ENCODE measurements at places on chromosomes 13 and 19.
A peak's percentile ranks its signal among the peaks of the same experiment; 100 is the strongest.

DNA sequence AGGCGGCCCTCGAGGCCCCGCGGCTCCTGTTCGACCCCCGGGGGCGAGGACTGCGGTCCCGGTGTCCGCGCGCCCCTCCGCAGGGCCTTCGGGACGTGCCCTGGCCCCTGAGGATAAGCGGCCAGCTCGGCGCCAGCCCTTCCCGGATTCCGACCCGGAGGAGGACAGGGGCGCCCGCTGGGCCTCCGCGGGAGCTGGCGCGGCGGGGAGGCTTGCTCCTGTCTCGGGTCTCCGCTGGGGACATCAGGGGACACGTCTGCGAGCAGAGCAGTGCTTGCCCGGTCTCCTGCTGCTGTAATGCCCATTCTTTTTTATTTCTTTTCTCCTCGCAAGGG lies 829 bp downstream of the B3GLCT start:
- DNase-seq = peak; percentile 41

DNA sequence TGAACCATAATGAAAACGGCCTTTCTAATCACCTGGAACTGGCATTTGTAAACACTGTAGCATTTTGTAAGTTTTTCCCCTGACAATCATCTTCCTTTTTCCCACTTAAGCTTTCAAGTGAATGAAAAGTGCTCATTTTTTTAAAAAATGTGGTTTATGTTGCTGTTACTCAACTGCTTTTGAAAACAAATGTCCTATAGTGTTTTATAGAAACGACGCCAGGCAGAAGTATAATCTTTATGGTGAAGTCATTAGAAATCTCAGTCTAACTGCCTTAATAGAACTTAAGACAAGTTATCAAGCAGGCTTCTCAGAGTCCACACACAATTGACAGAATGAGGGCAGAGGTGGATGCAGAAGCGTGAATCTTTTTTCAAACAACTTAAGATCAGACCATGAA lies 442.3 kb downstream of the KLF12 start:
- no peak for DNase-seq

DNA sequence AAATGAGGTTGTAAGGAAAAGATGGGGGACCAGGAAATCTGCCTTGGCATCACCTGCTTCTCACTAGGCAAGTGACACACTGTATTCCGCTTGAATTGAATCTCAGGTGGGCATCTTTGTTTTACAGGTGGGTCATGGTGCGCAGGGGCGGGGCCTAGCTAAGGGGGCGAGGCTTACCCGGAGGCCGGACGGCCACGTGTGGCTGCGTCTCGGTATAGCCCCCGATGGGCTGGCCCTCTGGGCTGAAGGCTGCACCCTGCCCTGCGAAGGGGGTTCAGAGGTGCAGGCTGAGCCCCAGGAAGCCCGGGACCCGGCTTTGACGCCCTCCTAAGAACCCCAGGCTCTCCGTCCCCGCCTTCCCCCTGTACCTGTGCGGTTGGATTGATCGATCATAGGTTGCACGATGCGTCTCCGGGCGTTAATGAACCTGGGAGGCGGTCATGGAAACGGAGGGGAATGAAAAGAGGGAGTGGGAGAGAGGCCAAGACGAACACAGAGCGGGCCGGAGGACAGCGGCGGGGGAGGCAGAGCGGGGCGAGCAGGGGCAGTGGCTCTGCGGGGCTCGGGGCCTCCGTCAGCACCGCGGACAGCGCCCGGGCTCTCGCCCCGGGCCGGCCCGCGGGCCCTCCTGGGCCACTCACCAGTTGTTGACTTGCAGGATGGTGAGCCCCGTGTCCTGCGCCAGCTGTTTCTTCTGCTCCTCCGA lies 12.5 kb downstream of the MEIS3 start:
- DNase-seq = no peak

DNA sequence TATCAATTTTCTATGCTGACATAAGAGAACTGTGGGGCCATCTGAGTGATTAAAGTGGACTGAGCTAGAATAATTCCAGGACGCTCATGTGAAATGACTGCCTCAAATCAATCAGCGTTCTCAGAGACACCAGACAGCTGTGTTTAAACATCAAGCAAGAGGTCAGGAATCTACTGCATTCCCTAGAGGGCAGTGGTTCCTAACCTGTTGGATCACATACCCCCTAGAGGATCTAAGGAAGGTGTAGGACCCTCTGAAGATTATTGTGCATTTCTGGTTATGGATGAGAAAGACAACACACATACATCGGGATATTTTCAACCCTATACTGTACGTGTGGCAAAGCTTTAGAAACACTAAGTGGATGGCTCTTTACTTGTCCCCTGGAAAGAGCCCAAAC lies 51.8 kb upstream of the FREM2 start:
- no peak for DNase-seq

DNA sequence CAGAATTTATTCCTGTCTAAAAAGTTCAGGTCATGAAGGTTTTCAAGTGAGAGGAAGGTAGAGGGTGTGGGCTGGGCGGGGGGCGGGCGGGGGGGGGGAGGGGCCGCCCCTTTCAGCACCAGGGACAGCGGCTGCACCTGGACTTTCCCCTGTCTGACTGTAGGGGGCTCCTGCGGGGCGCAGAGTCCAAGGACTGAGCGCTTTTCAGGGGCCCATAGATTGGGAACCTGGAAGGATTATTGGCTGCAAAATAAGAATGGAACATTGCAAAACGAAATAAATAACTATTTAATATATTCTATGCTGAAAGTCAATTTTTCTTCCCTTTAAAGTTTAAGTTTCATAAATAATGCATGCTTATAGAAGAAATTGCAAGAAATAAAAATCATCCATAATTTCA lies 8.9 kb upstream of the CYP4F3 start:
- no peak for DNase-seq

- no peak for DNase-seq
Observed at GRCh38 chr13:20337884-20338551, 105.9 kb upstream of the GJB6 start.

DNA sequence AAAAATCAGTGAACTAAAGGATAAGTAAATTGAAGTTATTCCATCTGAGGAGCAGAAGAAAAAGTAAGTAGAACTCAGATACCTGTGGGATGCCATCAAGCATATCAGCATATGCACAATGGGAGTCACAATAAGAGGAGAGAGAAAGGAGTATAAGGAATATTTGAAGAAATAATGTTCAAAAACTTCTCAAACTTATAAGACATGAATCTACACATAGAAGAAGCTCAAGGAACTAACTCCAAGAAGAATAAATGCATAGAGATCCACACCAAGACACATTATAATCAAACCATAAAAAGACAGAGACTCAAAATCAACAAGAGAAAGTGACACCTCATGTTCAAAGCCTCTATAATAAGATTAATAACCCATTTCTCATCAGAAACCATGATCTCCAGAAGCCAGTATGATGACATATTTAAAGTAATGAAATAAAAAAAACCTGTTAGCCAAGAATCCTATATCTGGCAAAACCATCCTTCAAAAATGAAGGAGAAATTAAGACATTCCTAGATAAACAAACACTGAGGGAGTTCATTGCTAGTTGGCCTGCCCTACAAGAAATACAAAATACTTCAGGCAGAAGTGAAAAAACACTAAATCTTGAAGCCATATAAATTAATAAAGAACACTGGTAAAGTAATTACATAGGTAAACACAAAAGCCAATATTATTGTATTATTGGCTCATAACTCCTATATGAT lies 3.8 kb upstream of the ZNF233 start:
- no peak for DNase-seq

DNA sequence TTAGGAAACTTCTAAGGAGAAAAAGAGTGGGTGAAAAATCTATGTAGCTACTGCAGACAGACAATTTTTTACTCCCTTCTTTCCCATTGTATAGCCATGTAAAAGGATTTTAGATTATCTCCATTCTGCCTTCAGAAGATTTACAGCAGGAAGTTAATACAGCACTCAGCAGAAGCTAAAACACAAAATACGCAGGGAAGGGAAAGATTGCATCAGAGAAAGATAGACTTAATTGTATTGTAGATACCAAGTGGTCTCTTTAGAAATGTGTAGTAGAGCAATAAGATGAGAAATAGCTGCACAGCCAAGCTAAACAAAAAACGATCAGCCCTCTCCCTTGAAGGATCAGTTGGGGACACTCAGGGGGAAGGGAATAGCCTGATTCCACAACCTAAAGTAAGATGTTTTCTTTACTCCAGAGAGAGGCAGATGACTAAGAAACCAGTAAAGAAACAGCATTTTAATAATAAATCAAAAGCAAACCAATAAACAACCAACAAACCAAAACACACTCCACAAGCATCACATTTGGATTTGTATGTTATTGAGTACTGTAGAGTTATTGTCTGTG lies 236.7 kb upstream of the SLITRK1 start:
- DNase-seq = no peak

GRCh38 chr13:76245211-76245610 lies 609.1 kb downstream of the LMO7 start:
- no peak for DNase-seq

GRCh38 chr13:33323801-33324510 lies 38.4 kb upstream of the STARD13 start:
- peak; percentile 37 for DNase-seq

GRCh38 chr19:14363183-14364097 lies 17.8 kb upstream of the ADGRE5 start:
- DNase-seq = peak; percentile 60

GRCh38 chr19:56991912-56992311 lies 127.9 kb upstream of the USP29 start:
- no peak for DNase-seq

DNA sequence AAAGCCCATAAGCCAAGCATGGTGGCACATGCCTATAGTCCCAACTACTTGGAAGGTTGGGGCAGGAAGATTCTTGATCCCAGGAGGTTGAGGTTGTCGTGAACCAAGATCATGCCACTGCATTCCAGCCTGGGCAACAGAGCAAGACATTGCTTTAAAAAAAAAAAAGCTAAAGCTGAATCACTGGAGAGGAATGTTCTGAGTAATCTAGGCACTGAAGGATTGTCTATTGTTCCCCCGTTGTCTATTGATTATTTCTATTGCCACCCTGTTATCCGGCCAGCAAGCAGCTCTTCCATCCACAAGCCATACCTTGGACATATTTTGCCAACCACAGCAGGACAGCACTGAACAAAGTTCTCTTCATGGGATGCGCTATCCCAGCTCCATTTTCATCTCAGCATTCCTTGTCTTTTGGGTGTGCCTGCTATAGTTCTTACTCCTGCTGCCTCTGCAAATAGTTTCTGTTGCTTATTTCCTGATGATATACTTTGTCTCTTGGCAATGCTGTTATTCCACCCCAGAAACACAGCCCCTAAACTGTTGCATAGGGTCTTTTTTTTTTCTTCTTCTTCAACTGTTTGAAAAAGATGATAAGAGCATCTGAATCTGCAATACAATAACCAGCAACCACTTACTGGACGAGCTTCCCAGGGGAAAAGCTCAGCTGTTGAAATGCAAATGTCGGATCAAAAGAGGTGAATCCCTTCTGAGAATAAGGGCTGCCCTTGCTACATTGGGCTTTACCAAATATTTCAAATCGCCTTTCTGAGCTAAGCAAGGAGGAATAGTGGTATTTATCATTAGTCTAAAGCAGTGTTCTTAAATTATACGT lies 22.2 kb upstream of the SIAH3 start:
- DNase-seq = peak; percentile 42

DNA sequence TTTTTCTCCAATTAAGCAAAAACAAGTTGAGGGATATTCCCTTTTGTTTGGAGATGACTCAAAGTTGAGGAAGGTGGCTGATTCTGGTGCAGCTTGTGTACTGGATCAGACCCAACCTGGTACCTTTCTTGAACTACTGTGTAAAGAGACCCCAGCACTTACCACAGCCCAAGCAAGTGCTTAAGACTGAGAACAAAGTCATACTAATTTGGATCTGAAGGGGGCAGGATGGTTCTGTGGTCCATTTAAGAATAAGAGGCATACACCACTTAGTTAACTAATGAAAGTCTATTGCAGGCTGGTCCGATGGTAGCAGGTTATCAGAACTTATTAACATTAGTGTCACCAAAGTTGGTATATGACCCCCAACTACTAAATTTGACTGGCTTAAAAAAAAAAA lies 6.3 kb downstream of the THSD1 start:
- no peak for DNase-seq

DNA sequence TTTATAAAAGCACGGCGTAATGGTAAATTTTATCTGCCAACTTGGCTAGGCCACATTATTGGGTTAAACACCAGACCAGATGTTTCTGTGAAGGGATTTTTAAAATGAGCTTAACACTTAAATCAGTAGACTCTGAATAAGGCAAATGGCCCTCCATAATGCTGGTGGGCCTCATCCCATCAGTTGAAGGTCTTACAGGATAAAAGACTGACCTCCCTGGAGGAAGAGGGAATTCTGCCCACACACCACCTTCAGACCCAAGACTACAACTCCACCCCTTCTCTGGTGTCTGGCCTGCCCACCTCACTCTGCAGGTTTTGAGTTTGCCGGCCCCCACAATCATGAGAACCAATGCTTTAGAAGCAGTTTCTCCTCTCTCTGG lies 96.4 kb downstream of the COL4A1 start:
- no peak for DNase-seq

GRCh38 chr19:4208385-4209094 lies 20.8 kb upstream of the EBI3 start:
- no peak for DNase-seq

GRCh38 chr13:97809576-97809975 lies 143.9 kb upstream of the IPO5 start:
- DNase-seq = peak; percentile 6

Measured in fibroblast of lung (primary cell).